ENCODE measurements at places on chromosomes 2 and 18. TPM values are rescaled to one million over a fixed set of nuclear protein-coding genes. Genes with fewer than 3 reads are reported as not detected.

The CRYBA2 gene
- not detected for total RNA-seq

The RAPGEF4 gene
- not detected for total RNA-seq

The REG1B gene
- total RNA-seq: not detected

The LINC00305 gene
- not detected for total RNA-seq

The SUPT7L gene
- 32.7 TPM for total RNA-seq

The DCC gene
- 0.24 TPM for total RNA-seq

The NYAP2 gene
- not detected for total RNA-seq

The ATAD2B gene
- total RNA-seq: 13.7 TPM

All from A172 (cell line).